Suprapubic skin (tissue), 4 donors: ENCODE measurements at places on chromosomes 5 and 9. TPM values are rescaled to one million over a fixed set of nuclear protein-coding genes. Genes with fewer than 3 reads are reported as not detected.

WNK2 gene
- total RNA-seq = 93.7 TPM

FST gene
- 6.0 TPM for total RNA-seq

PTGDS gene
- 31.3 TPM for total RNA-seq

ABL1 gene
- total RNA-seq = 38.0 TPM

SMIM23 gene
- total RNA-seq = not detected

CCNI2 gene
- total RNA-seq = not detected

DNA sequence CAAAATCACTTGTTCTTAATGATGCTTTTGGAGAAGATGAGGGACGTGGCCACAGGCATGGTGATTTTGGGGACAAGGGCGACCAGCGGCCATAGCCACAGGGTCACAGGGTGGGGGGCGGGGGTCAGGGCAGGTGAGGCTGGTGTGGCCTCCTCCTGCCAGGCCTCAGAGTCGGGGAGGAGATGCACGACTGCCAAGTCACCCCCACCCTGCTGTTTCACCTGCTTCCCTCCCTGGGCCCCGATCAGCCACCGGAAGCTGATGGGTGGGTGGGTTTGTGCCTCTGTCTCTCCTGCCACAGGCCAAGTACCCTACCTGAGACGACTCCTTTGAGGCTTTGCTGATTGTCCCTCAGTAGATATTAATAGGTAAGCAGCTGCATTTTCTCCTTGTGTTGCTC lies 199.3 kb downstream of the PAX5 start:
- DNase-seq = peak; percentile 38

- no peak for DNase-seq
These were observed 1.3 kb upstream of the AK1 start for GRCh38 chr9:127878652-127879390.

- no peak for DNase-seq
These were observed 381.8 kb downstream of the ADGRV1 start for GRCh38 chr5:90940227-90940995.

- no peak for DNase-seq
These were observed 109.1 kb upstream of the RPS23 start for GRCh38 chr5:82387001-82387818.
